ENCODE measurements at places on chromosomes 3 and 15.

- DNase-seq: no peak
Observed at GRCh38 chr3:55198554-55198953, 270.7 kb upstream of the LRTM1 start.

- DNase-seq: no peak
Observed at GRCh38 chr3:3089017-3089416, 21.2 kb downstream of the IL5RA start.

GRCh38 chr3:46411271-46411670 lies 4.2 kb downstream of the CCRL2 start:
- no peak for DNase-seq

DNA sequence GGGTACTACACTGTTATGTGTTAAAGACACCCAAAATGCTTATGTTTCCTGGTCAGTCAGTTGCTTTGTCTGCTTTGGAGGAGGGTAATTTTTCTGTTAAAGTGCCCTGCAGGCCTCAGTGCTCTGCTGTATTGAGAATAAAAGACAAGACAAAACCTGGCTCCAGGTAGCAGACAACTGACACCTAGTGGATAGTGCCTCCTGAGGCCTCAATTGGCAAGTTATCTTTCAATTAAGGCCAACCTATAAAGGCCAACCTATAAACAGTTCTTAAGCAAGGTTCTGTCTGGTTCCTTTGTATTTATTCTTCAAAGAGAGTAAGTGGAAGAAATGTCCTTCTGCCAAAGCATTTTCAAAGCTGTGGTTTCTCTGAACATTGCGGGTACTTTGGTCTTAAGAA lies 773.8 kb downstream of the MECOM start:
- no peak for DNase-seq

DNA sequence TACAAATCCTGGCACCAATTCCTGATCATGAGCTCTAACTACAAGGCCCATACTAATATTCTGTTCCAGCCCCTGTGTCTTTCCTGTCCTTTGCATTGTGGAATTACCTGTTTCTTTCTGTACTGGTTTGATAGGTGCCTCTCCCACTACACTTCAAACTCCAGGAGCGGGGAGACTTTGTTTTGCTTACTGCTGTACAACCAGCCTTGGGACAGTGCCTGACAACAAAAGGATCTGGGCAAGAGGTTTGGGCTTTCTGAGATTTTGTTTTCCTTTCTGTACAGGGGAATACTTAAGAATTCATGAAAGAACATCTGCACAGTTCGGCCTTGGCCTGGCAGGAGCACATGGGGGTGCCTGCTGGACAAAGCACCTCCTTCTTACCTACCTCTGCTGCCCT lies 45.1 kb downstream of the ZDHHC3 start:
- no peak for DNase-seq

GRCh38 chr3:99774467-99774866 lies 43.2 kb upstream of the CMSS1 start:
- no peak for DNase-seq
